ENCODE measurements at places on chromosomes 5 and 9.

- no peak for DNase-seq
Measured at GRCh38 chr9:129177443-129177790, 644 bp downstream of the IER5L start.

GRCh38 chr9:87035879-87036278 is 88.6 kb upstream of the GAS1 start:
- DNase-seq: no peak

- no peak for DNase-seq
Measured at GRCh38 chr5:122943050-122943698, 93.4 kb downstream of the PPIC start.

DNA sequence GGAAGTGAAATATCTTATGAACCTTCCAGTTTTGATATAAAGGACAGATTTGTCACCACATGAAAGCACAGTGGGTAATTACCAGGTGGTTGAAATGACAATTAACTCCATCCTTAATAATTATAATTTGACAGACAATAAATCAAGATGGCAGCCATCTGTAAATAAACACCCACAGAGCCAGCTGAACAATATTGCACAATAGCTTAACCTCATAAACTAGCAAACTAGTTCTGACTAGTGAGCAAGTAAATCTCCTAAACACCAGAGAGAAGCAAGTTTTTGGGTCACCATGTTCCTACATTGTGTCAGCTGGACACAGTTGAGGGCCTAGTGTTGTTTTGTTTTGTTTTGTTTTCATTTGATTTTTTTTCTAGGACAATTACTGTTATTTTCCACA is 577.4 kb downstream of the ACTL7B start:
- no peak for DNase-seq

DNA sequence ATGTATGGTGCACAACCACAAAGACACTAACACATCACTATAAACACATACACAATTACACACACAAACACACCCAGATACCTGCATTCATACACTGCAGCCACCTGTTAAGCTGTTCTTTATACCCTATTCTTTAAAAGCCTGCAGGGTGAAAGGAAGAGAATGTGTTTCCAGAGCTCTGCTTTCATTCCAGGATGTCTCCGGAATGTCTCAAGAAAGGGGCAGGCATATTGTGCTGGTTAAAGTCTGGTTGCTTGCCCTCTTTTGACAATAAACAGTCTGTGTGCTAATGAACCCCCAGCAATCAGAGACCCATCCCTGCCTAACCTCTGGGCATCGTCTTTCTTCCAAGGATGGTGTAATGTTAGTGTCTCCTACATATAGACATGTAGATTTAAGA is 181.6 kb downstream of the EPB41L4A start:
- no peak for DNase-seq

DNA sequence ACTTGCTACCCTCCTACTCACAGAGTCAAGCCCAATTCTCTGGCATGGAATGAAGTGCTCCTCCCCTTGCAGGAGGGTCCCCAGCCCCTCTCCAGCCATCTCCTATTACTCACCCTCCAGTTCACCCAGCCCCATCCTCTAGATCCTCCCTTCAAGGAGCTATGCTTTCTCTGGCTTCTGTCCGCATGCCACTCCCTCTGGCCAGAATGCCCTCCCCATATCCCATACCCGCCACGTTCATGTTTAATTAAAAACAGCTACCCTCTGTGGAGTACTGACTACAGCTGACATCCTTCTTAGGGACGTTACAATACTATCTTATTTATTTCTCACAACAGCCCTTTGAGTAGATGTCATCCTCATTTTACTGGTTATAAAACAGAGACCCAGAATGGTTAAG is 3.0 kb downstream of the F2R start:
- no peak for DNase-seq

GRCh38 chr9:71146511-71146910 is 25.1 kb upstream of the TRPM3 start:
- no peak for DNase-seq

DNA sequence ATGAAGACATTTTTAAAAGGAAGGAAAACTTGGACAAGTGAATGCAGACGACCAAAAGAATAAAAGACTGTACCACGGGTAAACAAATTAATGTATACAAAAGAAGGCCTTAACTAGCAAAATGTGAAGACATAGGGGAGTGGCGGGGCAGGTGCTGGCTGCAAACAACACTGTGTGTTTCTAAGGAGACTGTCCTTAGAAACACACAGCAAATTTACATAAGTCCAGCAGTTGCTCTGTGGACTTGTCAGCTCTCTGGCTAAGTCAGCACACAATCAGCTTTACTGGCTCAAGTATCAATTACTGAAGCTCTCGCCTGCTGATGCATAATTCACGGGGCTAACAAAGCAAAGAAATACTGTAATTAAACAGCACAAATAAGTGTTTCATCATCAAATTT is 24.8 kb downstream of the PTBP3 start:
- no peak for DNase-seq

DNA sequence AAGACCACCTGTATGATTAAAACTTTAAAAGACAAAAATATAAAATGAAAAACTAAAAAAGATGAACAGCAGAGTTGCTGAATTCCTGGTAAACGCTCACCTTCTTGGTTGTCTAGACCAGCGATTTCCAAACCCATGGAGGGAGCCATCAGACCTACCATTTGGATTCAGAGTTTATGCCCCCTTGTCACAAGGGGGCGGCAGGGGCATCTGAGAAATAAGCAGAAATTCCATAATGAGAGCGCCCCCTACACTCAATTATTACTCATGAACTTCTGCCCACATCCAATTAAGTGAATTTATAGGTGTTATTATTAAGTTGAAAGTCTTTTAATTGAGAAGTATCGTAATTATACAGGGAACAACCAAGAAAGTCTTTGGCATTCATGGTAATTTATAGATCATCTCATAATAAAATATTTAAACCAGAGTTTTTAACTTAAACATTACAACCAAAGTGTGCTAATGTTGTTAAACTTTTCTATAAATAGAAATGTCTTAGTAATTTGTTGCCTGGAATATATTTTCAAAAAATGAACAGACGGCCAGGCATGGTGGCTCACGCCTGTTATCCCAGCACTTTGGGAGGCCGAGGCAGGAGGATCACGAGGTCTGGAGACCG is 35.2 kb upstream of the SPATA31C2 start:
- peak; percentile 17 for DNase-seq

DNA sequence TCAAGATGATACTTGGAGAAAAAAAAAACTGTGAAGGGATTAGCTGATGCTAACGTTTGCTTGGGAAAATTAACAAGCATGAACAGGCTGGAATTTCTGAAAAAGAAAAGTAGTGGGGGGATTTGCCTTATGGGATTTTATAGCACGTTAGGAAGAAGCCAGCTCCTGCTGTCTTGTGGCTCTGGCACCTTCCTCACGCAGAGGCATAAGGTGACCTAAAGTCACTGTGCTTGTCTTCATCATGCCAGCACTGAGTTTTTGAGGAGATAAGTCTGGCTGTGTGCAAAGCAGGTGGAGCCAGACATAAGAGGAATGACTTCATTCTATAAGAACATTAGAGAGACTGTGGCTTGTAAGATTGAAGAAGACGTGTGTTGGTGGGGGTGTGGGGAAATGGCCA is 94.4 kb upstream of the MAP1B start:
- no peak for DNase-seq

- no peak for DNase-seq
Measured at GRCh38 chr9:37719526-37719925, 34.1 kb upstream of the TRMT10B start.

DNA sequence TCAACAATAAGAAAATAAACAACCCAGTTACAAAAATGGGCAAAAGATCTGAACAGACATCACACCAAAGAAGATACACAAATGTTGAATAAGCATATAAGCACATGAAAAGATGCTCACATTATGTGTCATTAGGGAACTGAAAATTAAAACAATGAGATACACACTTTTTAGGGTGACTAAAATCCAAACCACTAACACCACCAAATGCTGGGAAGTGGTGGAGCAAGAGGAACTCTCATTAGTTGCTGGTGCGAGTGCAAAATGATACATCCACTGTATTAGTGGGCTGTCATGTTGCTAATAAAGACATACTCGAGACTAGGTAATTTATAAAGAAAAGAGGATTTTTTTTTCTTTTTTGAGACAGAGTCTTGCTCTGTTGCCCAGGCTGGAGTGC is 329.1 kb downstream of the TMEM38B start:
- no peak for DNase-seq

DNA sequence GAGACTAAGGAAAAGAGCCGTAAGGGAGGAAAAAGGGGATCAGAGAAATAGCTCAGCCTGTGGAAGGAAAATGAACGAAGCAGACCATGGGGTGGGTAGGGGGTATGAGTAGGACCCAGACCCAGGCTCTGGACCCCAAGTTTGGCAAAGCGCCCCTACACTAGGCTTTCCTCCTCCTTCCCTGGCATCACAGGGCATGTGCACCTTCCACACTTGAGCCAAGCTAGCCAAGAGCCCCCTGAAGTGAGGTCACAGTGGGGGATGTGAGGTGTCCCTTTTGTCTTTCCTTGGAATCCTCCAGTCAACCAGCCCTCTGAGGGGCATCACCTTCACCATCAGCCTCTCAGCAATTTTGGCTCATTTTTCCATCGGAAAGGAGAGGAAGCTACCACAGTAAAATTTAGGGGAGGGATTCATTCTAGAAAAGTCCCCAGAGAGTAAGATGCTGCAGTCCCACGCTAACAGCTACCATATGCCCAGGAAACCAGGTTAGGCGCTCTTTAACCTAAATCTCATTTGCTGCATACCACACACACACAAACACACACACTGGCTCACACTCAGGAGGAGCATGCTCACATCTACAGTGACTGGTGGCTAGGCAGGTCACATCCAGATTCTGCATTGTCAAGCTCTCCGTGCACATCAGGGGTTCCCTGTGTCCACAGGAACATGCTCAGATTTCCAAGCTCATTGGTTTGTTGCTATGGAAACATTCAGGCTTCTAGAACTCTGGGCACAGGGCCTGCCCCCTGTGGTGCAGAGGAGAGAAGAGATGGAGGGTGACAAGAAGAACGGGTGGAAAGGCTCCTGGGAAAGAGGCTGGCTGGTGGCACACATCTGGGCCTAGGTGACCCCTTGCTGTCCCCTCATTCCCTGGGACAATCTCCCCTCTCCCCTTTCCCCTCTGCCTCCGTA is 9.9 kb downstream of the REEP2 start:
- no peak for DNase-seq

GRCh38 chr5:150302301-150303069 is at the start of gene ARSI:
TSS of gene ARSI (minus strand) at chr5:150302905. CDS start at chr5:150302373, 532 bp downstream.
- no peak for DNase-seq

DNA sequence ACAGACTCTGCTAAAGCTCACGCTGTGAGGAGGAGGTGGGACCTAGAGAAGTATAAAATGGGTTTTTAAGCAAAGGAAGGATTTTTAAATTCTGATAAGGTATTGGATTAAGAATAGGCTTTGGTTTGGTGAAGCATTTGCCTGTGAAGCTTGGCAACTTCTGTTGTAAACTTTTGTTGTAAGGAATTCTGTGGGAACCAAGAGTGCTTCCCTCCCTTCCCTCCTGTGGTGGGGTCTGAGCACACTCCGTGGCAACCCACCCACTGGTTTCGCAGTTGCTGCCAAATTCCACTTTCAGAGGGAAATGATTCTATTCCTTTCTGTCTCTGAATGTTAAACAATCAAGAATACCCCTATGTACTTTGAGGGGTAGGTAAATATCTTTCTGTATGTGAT is 28.6 kb upstream of the GTF2H2C start:
- no peak for DNase-seq

DNA sequence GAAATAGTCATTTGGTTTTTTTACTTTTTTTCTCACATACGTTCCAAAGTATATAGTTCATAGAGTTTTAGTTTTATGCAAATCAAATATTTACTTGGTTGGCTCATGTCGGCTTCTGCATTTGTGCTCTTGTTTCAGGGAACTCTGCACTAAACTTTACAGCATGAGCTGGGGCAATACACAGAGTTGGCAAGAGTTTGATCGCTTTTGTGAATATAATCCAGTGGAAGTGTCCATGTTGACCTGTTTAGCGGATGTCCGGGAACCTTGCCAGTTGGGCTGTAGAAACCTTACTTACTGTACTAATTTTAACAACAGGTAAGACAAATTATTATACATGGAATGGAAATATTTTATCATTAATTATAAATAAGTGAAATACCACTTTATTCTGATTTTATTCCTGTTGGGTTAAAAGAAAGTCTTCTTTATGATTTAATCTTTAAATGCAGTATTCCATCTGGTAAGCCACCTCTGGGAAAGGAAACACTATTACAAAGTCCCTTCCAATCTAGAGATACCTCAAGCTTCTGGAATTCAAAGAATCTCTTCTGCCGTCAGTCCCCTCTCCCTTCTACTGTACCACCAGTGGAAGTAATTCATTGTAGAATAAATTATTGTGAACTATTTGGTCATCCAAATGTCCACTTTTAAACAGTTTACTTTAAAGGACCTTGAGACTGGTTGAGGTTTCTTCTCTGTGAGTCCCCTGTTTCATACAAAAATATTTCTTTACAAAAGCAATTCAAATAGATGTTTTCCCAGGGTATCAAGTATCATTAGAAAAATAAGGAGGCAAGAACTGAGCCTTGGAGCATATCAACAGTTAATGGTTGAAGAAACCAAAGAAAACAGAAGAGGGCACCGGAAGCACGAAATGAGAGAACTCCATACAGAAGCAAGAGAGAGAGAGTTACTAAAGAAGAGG is 45.2 kb upstream of the GLIPR2 start:
- no peak for DNase-seq
